ENCODE measurements at places on chromosomes 6 and 20.

DNA sequence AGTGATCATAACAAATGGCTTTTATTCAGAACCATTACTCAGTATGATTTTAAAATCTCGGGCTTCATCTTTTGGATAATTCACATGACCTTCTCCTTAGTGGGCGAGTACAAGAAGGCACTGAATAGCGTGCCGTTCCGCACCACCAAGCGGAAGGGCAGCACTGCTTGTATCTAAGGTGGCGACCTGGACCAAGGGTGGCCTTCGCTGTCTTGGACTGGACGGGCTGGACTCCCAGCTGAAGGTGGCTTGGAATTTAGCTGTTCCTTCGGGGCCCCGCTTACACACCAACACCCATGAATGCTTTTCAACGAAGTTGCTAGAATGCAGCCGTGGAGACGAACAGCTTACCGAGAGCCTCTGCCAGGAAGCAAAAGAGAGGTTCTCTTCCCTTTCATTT lies 168.6 kb upstream of the AGPAT4 start:
- DNase-seq: no peak

GRCh38 chr20:20993372-20993771 lies 112.8 kb downstream of the LINC00237 start:
- DNase-seq: no peak

- no peak for DNase-seq
These were observed 62.6 kb upstream of the SIRPA start for GRCh38 chr20:1832634-1833033.

GRCh38 chr6:143539106-143539505 lies 27.6 kb upstream of the FUCA2 start:
- DNase-seq: no peak

DNA sequence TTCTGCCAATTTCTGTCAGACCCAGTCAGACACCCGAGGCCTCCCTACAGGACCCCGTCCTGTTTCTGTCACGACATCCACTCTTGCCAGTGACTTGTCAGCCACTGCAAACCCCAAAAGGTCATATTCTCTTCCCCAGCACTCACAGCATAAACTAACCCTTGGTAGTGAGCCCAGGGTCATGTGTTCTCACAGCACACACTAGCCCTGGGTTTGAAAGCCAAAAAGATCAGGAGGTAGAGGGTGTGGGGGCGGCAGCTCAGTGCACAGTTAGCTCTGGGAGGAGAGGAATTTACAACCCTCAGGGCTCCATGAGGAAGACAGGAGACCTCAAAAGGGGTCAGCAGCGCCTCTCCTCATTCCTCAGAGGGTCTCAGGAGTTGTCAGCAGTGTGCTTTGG lies 9.9 kb upstream of the SNX9 start:
- no peak for DNase-seq

GRCh38 chr20:61749406-61750075 lies 316.1 kb downstream of the TAF4 start:
- DNase-seq: no peak

DNA sequence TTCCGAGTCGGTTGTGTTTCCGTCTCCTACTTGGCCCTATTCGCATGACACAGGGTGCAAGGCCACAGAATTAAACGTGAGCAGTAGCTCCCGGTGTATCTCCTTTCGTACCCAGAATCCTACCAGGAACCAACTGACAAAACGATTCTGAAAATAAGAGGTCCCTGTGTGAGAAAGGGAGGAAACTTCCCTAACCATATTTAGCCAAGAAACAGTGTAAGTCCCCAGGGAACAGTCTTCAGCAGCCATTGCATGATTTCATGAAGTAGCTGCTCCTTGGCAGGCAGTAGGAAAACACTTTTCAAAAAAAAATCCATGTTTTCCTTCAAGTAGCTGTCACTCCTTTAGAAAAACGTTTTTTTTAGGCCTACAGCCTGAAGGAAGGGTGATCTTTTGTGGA lies 46.9 kb downstream of the PDE10A start:
- DNase-seq: no peak

GRCh38 chr6:130223508-130223907 lies 757 bp upstream of the SAMD3 start:
- peak; percentile 54 for DNase-seq

- no peak for DNase-seq
These were observed 16.7 kb upstream of the IRAK1BP1 start for GRCh38 chr6:78850621-78851020.

- DNase-seq: no peak
These were observed 22.4 kb upstream of the TMEM217 start for GRCh38 chr6:37280162-37280887.

DNA sequence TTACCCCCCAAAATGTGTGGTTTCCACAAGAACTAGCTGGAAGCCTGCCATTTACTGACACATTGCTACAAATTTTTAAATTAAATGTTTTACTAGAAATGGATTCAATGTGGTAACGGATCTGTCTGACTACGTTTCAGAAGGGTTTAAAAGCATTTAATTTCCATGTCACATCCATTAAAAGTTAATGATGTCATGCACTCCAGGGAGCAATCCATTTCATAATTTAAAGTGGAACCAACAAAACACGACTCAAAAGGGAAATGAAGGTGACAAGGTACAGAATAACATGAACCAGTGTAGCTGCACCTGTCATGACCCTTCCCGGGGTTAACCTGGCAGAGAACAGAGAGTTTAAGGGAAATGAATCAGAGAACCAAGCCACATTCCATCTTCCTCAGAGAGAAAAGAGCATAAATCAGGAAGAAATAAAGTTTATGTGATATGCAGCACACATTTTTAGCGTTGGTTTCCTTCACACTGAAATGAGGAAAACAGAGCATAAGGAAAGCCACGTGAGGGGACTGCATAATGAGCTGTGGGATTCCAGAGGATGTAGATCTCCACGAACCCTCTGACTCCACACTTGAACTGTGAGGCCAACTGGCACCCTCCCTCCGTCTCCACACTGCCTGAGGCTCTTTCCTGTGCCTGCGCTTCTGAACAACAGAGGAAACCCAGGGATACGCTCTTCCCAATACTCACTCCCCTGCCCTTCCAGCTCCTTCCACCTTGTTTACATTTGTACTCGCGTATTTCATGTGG lies 170.3 kb upstream of the AHI1 start:
- DNase-seq: no peak

DNA sequence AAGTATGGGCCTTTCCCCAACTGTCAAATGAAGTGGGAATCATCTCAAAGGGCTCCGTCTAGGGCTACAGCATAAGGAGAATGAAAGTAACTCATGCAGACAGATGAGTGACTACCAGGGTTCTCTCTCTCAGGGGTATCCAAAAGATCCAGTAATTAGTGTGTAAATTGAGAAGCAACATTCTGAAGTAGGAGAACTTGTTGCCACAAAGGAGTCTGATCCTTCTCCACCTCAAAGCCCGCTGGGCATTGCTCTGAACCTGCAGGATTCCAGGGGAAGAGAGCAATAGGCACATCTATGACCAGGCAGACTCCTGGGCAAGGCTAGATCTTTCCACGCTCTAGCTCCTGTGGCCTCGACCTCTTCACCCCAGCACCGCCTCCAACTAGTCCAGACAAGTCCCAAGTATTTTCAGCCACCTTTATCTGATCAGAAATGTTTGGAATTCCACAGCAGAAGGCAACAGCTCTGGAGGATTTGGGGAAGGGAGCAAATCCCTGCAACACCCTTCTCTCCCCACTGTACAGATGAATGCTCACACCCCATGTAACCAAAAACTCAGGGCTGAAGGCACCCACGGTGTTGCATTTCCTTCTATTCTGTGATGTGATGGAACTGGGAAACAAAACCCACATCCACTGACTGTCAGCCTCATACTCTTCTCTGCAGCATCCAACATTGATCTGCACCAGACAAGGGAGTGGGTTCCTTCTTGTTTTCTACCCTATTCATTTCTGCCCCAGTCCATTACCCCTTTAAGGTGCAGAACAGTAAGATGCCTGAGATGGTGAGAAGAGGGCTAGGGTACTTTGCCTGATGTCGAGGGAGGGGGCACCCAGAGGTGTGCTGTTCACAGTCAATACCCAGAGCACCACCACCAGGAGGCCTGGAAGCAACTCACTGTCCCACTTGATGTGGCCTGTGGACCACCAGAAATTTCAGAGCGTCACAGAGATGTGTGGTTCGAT lies 41.0 kb downstream of the COX4I2 start:
- no peak for DNase-seq

DNA sequence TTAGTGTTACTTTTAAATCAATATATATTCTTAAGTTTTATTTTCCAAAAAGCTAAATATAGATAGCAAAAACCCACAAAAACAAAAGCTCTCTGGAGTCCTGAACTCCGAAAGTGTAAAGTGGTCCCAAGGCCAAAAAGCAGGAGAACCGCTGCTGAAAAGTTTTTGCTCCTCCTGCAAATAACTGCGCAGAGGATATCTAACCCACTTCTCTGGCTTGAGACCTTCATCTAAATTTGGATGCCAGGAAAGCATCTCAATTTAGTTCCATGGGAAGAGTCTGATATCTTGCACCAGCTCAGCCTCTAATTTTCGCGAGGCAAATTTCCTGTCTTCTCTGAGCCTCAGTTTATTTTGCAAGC lies 523 bp downstream of the MRPS10 start:
- DNase-seq: no peak

- DNase-seq: no peak
These were observed 3.3 kb downstream of the TRMT11 start for GRCh38 chr6:125989631-125990030.

- DNase-seq: no peak
These were observed 10.6 kb upstream of the SIRPD start for GRCh38 chr20:1568163-1568490.

DNA sequence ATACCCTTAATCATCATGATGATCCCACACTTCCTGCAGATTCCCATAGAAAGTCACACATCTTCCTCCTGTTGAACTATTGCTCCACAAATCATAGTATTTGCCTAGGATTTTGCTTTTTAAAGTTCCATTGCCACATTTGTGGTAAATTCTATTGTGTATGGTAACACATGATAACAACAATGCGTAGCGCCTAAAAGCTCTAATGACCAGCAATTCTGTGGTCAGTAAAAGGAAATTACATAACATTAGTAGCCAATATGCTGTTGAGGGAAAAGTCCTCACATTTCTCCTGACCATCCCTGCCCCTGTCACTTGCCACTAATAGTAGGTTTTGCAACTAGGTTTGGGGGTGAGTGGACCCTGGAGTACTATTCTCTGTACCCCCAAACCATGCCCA lies 31.8 kb upstream of the PDE7B start:
- DNase-seq: no peak

- DNase-seq: no peak
These were observed 212.6 kb downstream of the ZDHHC14 start for GRCh38 chr6:157593596-157593995.

DNA sequence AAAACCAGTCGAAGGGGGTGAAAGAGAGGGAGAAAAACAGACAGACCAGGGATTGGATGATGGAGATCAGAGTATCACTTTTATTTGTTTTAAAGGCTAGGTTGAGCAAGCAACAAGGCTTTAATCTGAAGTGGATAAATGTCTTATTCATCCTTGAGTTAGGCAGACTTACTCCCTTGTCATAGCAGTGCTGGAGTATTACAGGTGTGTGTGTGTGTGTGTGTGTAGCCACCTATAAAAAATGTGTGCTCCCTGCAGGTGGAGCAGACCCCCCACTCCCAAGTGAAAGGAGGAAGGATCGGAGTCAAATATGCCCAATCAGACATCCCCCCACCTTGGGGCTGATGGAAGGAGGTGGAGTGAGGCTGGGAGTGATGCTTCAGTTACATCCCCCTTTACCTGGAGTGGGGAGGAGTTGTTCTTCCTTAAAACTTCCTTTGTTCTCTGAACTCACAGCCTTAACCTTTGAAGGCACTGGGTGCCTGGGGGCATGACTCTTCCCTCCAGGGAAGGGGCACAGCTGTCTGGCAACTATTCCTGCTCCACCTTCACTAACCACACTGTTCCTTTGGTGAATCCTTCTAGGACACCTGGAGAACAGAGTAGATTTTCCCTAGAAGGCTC lies 27.3 kb downstream of the PTK7 start:
- no peak for DNase-seq

- DNase-seq: no peak
These were observed 141.3 kb upstream of the MYLIP start for GRCh38 chr6:15987569-15987968.

All from activated T-cell treated with anti-CD3 and anti-CD28 coated beads for 24 hours (primary cell).